G401 (cell line): ENCODE measurements at places on chromosomes 5 and 9.

GRCh38 chr5:16937503-16938161, 1.5 kb upstream of the MYO10 start:
- no peak for DNase-seq

GRCh38 chr9:74742792-74743730, 144.7 kb downstream of the TRPM6 start:
- DNase-seq = peak; percentile 31

GRCh38 chr5:89282554-89283510, 399.8 kb upstream of the MEF2C start:
- no peak for DNase-seq

- DNase-seq = no peak
Observed at GRCh38 chr5:100017520-100018262, 517.5 kb upstream of the FAM174A start.

DNA sequence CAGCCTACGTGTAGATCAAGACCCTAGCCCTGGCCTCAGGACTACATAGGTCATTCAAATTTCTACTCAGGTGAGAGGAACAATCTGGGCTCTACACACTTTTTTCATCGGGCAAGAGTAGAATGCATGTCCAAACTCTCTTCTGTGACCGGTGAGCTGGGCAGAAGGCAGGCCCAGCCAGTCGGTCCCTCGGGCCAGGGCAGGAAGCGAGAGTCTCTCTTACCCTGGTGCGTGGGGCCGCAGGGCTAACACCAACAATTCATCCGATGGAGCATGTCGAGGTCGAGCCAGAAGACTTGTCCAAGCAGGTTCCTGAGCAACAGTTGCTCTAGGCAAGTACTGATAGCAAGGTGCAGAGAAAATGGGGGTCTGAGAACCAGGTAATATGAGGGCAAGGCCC, 88.5 kb downstream of the KLHL3 start:
- DNase-seq = no peak

DNA sequence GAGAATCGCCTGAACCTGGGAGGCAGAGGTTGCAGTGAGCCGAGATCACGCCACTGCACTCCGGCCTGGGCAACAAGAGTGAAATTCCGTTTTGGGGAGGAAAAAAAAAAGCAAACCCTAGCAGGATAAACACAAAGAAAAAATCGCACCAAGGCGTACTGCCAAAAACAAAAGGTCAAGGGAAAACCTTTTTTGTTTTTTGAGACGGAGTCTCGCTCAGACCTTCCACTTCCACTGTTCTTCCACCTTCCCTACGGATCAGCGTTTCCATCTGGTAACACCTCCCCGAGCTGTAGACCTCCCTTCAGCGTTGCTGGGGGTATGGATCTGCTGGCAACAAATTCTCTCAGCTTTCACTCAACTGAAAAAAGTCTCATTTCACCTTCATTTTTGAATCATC, 20.1 kb upstream of the FCN2 start:
- no peak for DNase-seq

DNA sequence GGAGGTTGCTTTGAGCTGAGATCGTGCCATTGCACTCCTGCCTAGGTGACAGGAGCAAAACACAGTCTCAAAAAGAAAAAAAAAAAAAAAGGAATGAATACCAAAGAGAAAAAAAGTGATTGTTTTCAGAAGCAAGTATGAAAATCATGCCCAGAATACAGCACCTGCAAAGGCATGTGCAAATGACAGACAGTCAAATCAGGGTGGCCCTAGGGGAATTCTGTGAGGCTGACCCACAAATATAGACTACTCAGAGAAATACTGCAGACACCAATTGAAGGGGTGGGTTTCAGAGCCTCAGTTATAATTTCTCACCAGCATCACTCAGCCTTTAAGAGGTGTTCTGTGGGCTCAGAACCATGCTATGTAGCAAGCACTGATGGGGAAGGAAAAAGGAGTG, 28.6 kb downstream of the DCAF12 start:
- no peak for DNase-seq

- no peak for DNase-seq
Observed at GRCh38 chr5:6676702-6677101, 36.5 kb upstream of the TENT4A start.

GRCh38 chr9:130793589-130793988, 41.5 kb upstream of the ABL1 start:
- DNase-seq = no peak

DNA sequence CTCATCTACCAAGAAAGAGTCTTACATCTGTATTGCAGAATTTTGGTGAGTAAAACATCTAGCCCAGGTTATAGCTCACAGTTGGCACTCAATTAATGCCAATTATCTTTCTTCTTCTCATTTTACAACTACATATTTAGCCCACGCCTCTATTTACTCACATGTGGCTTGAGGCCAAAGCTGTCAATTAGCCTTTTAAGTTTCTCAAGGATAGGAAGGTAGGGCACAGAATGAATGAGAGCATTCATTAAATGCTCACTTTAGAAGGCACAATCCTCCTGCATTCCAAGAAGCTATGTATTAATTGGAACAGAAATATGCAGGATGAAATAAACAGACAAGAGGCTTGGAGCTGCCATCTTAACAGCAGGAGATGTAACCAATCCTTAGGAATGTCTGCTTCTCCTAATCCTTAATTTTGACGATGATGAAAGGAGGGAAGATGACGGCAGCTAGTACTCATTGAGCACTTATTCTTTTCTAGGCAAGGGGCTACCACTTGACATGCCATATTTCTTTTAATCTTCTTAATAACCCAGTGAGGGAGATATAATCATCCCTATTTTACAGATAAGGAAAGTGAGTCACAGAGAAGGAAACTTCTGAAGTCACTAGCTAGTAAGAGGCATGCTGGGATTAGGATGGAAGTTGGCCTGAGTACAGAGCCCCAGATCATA, 30.8 kb upstream of the PANK3 start:
- DNase-seq = no peak

- DNase-seq = no peak
Observed at GRCh38 chr9:128201441-128202369, 1.5 kb upstream of the DNM1 start.

GRCh38 chr5:82971901-82972300, 105.3 kb downstream of the TMEM167A start:
- no peak for DNase-seq

DNA sequence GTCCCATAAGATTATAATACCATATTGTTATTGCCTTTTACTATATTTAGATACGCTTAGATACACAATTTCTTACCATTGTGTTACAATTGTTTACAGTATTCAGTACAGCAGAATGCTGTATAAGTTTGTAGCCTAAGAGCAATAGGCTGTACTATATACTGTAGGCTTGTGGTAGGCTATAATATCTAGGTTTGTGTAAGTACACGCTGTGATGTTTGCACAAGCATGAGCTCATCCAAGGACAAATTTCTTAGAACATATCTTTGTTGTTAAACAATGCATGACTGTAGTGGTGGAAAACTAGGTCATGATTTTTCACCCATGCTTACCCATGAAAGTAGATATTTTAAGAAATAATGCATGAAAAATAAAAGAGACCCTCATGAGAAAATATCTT, 509.4 kb upstream of the CDH18 start:
- DNase-seq = no peak

GRCh38 chr5:71681296-71681695, 37.8 kb upstream of the CARTPT start:
- no peak for DNase-seq

DNA sequence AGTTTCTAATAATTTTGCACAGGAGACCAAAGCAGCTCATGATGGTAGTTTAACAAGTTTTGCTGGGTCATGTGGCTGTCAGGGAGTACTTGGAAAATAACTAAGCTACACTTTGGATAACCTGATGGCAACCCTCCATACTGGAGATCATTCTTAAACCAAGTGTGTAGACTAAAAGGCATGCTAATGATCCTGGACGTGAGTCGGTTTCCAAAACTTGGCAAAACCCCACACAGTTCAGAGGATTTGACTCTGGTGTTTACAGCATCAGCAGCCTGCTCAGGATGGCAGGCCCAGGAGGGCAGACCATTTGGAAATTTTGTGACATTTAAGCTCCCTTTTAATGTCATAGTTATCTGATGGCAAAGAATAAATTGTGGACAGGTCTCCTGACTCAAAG, 196.5 kb upstream of the EFNA5 start:
- DNase-seq = no peak

- no peak for DNase-seq
Observed at GRCh38 chr5:14149672-14150274, 6.6 kb downstream of the TRIO start.

DNA sequence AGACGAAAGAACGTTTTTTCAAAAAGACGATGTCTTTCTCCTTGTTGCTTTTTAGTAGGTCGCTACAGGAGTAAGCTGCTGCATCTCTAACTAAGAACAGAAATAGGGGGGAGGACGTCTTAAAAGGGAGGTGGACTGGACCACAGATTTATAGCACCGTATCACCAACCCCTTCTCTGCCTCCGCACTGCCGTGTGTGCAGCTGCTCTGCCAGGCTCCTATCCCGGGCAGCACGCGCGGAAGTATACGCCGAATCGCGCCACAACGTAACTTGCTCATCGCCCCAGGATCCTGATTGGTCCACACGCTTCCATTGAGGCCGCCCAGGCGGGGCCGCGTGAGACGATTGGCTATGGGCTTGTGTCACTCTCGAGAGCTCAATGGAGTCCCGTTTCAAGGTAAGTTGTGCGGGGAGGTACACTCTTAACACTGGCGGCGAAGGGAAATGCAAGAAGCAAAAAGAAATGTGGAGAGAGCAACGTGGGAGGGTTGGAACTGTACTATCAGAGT, at the start of gene ELAVL2:
ELAVL2 (minus strand) TSS at position 121 of the 510 bp plus-strand sequence. CDS start 64,006 bp downstream, outside the sequence.
- DNase-seq = peak; percentile 99

- DNase-seq = peak; percentile 76
Observed at GRCh38 chr9:14428781-14429230, 114.9 kb upstream of the NFIB start.

- no peak for DNase-seq
Observed at GRCh38 chr5:159319363-159319762, 10.9 kb downstream of the IL12B start.

DNA sequence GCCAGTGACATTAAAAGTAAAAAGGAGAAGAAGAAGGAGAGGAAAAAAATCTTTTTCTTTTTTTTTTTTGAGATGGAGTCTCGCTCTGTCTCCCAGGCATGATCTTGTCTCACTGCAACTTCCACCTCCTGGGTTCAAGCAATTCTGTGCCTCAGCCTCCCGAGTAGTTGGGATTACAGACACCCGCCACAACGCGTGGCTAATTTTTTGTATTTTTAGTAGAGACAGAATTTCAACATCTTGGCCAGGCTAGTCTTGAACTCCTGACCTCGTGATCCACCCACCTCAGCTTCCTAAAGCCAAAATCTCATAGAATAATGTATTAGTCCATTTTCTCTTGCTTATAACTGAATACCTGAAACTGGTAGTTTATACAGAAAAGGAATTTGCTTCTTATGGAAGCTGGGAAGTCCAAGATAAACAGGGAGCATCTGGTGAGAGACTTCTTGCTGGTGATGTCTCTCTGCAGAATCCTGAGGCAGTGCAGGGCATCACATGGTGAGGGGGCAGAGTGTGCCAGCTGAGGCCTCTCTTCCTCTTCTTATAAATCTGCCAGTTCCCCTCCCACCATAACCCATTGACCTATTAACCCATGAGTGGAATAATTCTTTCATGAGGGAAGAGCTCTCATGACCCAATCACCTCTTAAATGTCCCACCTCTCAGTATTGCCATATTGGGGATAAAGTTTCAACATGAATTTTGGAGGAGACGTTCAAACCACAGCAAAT, 466.3 kb downstream of the GADD45G start:
- no peak for DNase-seq

DNA sequence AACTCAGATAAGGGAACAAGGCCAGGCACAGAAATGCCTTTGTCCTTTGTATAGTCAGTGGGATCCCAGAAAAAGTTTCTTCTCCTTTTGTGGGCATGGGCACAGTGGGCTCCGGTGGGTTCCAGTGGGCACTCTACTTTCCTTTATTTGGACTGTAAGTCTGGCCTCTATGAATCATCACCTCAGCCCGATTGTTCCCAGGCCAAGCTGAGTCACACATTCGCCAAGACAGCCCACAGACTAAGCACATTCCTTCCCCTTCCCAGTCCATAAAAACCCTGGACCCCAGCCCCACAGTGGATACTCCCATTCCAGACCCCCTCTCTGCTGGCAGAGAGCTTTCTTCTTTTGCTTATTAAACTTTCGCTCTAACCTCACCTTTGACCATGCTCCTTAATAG, 165.0 kb downstream of the FBXL17 start:
- no peak for DNase-seq

- DNase-seq = no peak
Observed at GRCh38 chr5:167392240-167392639, 899.2 kb upstream of the WWC1 start.

DNA sequence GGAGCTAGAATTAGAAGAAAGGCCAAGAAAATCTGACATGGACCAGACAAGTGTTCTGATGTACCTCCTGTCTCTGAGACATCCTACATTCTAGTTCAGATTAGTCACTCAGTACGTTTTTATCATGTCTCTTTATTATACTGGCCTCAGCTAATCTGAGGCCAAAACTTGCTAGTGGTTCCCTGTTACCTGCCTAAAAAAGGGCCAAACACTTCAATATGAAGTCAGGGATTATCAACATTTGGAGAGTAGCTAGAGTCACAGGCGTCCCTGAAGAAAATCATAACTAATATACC, 587.4 kb downstream of the PRELID2 start:
- DNase-seq = no peak
